Renal pelvis (tissue), 12 donors: ENCODE measurements at places on chromosomes 13 and 19. TPM values are rescaled to one million over a fixed set of nuclear protein-coding genes. Genes with fewer than 3 reads are reported as not detected.

The SHFL gene
- 25.0 TPM for polyA plus RNA-seq

The SLC27A5 gene
- 13.8 TPM for polyA plus RNA-seq

The FCER2 gene
- polyA plus RNA-seq = 0.17 TPM

The ZNF615 gene
- 15.5 TPM for polyA plus RNA-seq

The HRC gene
- 33.1 TPM for polyA plus RNA-seq

The ZNF665 gene
- 6.0 TPM for polyA plus RNA-seq

The CDX2 gene
- polyA plus RNA-seq = not detected

The RFPL4AL1 gene
- not detected for polyA plus RNA-seq

The ZNF543 gene
- 7.4 TPM for polyA plus RNA-seq

The ZNF419 gene
- 25.1 TPM for polyA plus RNA-seq

The IGFLR1 gene
- polyA plus RNA-seq = 3.8 TPM

The KCNK6 gene
- 4.4 TPM for polyA plus RNA-seq

The CEACAM7 gene
- not detected for polyA plus RNA-seq

The CEACAM21 gene
- 1.9 TPM for polyA plus RNA-seq

The ZNF441 gene
- 16.9 TPM for polyA plus RNA-seq

The CHAF1A gene
- 26.1 TPM for polyA plus RNA-seq

The SLC10A2 gene
- 0.46 TPM for polyA plus RNA-seq

The USF2 gene
- polyA plus RNA-seq = 192 TPM

The ZNF506 gene
- polyA plus RNA-seq = 34.3 TPM

The C19orf73 gene
- 1.1 TPM for polyA plus RNA-seq

The ZNF443 gene
- 13.3 TPM for polyA plus RNA-seq

The RNF113B gene
- polyA plus RNA-seq = 0.06 TPM

The ALOX5AP gene
- polyA plus RNA-seq = 5.5 TPM

The NLRP5 gene
- not detected for polyA plus RNA-seq

The ZFR2 gene
- polyA plus RNA-seq = 1.9 TPM

The PDE4C gene
- polyA plus RNA-seq = 0.77 TPM

The PRTN3 gene
- polyA plus RNA-seq = 1.4 TPM

The SF3A2 gene
- polyA plus RNA-seq = 85.6 TPM

The CGB8 gene
- not detected for polyA plus RNA-seq

The ZNF296 gene
- 2.4 TPM for polyA plus RNA-seq

The FAM124A gene
- 5.6 TPM for polyA plus RNA-seq

The CYSLTR2 gene
- polyA plus RNA-seq = 0.41 TPM

The ATXN8OS gene
- not detected for polyA plus RNA-seq

The EMC10 gene
- 173 TPM for polyA plus RNA-seq

The TSC22D1 gene
- polyA plus RNA-seq = 230 TPM

The TJP3 gene
- 12.1 TPM for polyA plus RNA-seq

The DNAJC15 gene
- polyA plus RNA-seq = 17.8 TPM

The C19orf67 gene
- not detected for polyA plus RNA-seq

The FZR1 gene
- polyA plus RNA-seq = 47.3 TPM

The SHC2 gene
- 30.2 TPM for polyA plus RNA-seq

The TNNT1 gene
- polyA plus RNA-seq = 5.3 TPM

The NCLN gene
- 42.7 TPM for polyA plus RNA-seq

The ZNF681 gene
- polyA plus RNA-seq = 4.9 TPM

The ZNF709 gene
- polyA plus RNA-seq = 6.1 TPM

The GTPBP3 gene
- 39.2 TPM for polyA plus RNA-seq

The CASP14 gene
- not detected for polyA plus RNA-seq

The LHB gene
- polyA plus RNA-seq = not detected

The NECTIN2 gene
- 187 TPM for polyA plus RNA-seq

The CEACAM8 gene
- polyA plus RNA-seq = 0.08 TPM

The TMEM150B gene
- 1.6 TPM for polyA plus RNA-seq

The ASF1B gene
- 20.3 TPM for polyA plus RNA-seq

The CNMD gene
- polyA plus RNA-seq = 1.4 TPM

The NKPD1 gene
- polyA plus RNA-seq = 0.19 TPM

The PGLYRP1 gene
- 0.84 TPM for polyA plus RNA-seq

The CYP2A7 gene
- polyA plus RNA-seq = 0.09 TPM
